ENCODE measurements at places on chromosomes 16 and 17.
A peak's percentile ranks its signal among the peaks of the same experiment; 100 is the strongest.

DNA sequence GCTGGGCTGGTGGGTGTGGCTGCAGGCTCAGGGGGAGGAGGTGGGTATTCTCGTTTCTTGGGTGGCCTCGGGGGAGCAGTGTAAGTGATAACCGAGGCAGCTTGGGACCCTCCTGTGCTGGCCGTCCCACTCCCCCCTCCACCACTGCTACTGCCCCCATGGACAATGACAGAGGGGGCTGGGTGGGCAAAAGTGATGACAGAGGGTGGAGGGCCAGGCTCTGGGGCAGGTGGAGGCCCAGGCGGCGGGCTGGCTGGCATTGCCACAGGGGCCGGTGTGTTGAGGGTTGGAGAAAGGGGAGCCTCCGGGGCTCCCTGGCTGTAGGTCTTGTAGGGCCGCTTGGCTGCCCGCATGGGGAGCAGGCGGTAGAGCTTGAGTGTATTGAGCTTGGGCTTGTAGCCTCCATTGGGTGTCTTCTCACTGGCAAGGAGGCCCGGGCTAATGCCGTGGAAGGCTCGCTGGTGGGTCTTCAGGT lies 16.0 kb downstream of the ZBTB4 start:
- DNase-seq, result no peak

DNA sequence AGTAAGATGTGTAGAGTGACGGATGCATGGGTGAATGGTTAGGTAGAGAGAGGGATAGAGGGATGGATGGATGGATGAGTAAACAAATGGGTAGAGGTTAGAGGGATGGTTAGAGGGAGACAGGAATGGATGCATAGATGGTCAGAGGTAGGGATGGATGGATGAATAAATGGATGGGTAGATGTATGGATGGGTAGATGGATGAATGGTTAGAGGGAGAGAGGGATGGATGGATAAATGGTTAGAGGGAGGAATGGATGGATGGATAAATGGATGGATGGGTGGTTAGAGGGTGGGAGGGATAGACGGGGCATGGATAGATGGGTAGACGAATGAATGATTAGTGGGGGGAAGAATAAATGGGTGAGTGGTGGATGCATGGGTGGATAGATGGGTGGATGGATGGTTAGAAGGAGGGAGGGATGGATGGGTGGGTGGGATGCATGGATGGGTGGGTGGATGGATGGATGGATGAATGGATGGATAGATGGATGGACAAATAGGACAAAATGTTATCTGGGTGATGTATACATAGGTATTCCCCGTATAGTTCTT lies 29.2 kb upstream of the SNN start:
- no peak for DNase-seq

DNA sequence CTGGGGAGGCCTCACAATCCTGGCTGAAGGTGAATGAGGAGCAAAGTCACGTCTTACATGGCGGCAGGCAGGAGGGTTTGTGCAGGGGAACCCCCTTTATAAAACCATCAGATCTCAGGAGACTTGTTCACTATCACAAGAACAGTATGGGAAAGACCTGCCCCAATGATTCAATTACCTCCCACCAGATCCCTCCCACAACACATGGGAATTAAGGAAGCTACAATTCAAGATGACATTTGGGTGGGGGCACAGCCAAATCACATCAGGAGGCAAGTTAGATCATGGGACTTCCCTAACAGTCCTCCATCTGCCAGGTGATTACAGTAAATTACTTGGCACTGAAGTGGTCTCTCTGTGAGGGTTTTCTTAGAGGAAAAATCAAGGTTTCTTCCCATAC lies 5.3 kb downstream of the TMEM114 start:
- DNase-seq, result no peak

DNA sequence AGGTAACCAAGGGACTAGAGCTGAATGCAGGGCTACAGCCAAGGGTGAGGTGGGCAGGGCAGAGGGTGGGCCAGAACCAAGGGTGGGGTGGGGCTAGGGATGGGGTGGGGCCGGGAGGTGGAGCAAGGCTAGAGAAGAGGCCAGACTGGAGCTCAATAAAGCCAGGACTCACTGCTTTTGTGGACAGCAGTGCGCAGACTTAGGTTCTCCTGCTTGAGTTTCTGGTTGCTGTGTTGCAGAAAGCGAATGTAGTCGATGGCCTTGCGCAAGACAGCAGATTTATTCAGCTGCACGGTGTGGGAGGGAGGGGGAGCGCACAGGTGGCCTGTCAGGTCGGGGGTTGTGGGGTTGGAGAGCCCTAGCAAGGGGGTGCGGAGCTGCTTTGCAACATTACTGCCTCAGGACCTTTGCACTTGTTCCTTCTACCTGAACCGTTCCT lies 18.7 kb downstream of the SREBF1 start:
- DNase-seq, result no peak

GRCh38 chr16:81694494-81695280 lies 84.4 kb upstream of the PLCG2 start:
- DNase-seq, result peak; percentile 36

All from midbrain (tissue), 1 donor.